ENCODE measurements at places on chromosomes 13 and 19.

- DNase-seq = no peak
Observed at GRCh38 chr13:95982144-95982543, 71.1 kb downstream of the UGGT2 start.

- no peak for DNase-seq
Observed at GRCh38 chr13:34617473-34618083, 324.5 kb upstream of the NBEA start.

DNA sequence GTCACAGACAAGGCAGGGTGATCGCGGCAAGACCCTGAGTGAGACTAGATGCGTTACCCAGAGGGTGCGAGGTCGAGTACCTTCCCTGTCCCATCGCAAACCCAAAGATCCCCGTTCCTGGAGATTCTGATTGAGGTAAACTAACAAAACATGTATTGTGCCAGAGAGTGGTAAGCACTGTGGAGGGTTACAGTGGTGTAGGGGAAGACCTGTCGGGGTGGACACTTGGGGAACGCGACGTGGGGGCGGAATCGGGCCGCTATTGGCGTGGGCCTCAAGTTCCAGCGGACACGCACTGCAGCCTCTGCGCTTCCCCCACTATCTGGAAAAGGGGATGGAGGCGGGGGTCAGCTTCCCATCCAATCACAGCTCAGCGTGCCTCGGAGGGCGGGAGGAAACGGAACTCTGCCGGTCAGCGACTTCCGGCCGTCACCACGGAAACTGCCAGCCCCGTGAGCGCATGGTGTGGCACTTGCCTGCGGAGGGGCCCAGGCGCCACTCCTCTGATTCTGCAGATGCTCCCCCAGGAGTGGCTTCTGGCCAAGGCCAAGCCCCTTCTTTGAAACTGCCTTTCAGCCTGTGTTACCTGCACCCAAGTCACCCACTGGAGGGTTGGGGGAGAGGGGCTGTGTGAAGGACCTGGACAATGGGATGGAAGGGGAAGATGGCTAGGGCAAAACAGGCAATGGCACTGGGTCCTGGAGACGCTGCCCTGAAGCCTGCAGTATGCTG lies 1.0 kb upstream of the UBE2M start:
- peak; percentile 94 for DNase-seq

DNA sequence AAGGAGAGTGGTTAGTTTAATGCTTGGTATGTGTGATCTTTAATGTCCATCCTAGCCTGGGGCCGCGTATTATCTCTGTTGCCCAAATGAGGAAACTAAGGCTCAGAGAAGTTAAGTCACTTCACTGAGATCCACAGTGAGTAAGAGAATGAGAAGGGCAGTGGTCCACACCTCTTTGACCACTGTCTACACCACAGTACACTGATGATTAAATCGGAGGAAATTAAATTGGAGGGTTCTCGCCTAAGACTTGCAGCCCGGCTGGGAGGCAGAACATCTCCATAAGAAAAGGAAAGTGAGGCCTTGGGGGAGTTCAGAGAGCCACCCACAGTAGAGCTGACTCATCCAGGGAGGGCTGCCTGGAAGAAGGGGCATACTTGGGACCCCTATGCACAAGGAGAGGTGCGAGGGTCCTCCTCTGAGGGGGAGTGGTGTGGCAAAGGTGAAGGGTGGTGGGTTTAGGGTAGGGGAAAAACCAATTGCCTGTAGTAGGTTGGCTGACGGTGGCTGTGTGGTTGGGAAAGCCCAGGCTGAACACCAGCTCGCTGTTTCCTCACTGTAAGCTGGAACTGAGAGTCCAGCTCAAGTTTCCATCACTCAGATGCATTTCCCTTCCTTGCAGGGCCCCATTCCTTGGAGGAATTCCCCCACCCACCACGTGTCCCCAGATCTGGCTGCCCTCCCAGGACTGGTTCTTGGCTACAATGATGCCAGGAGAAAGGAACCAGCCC lies 15.0 kb upstream of the DHRS12 start:
- no peak for DNase-seq

- DNase-seq = no peak
Observed at GRCh38 chr13:112343591-112343990, 32.6 kb upstream of the SPACA7 start.

GRCh38 chr19:30490760-30491159 lies 118.6 kb downstream of the ZNF536 start:
- no peak for DNase-seq

GRCh38 chr13:108560093-108560492 lies 69.3 kb upstream of the MYO16 start:
- no peak for DNase-seq

GRCh38 chr19:485583-486236 lies 10.6 kb upstream of the MADCAM1 start:
- DNase-seq = peak; percentile 75

DNA sequence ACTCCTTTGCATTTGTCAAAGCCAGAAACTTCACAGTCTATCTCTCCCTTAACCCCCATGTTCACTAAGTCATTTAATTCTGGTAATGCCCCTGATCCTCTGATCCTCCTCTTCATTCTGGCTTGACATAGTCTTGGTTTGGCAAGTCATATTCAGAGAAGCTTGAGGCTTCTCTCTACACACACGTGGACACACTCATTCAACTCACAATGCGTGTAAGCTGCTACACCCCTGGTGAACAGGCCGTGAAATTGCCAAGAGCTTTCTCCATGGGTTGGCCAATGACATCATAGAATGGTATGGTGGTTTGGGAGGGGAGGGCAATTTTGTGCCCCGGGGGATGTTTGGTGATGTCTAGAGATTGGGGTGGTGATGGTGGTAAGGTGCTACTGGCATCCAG lies 47.9 kb upstream of the FLT1 start:
- DNase-seq = no peak

DNA sequence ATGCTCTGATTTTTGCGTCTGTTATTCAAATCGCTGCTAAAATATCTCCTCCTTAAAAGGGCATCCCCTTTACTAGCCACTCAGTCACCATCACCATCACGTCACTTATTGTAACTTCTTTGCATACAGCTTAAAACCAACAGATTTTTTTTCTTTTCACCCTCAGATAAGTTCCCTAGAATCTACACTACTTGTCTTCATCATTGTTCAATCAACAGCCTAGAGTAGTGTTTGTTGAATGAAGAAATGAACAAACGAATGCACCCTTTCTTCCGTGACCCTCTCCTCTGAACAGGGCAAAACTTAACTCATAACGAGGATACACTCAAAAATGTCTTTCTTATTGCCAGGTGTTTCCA lies 1.1 kb upstream of the AKAP11 start:
- no peak for DNase-seq

DNA sequence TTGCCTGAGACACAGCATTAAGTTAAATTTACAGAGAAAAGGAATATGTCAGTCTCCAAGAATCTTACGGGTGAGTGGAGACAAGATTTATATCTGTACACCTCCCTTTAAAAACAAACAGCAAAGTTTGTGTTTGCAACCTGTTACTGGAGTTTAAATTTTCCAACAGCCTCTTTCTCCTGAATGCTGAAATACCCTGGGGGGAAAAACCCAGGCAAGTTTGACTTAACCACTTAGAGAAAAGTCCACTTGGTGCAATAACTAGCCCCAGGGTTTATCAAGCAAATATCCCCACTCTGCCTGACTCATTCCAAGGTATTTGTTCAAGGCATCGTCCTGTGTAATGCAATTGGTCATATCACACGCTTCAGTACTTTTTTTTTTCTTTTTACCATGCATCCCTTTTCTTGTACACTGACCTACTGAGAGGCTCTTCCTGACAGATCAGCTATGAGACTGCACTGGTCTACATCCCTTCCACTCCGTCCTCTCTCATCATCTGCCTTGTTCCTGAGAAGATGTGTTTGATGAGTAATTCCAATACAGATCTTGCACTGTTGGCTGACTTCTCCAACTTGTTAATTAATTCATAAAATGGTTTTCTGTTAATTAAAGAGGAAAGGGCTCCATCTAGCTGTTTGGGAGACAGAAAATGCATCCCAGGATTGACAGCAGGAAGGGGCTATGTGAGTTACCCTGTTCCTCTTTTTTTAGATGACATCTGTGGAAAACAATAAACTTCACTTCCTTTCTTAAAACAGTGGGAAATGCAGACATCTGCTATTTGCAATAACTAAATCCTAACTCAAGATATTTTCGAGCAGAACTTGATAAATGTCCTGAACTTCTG lies 212.5 kb upstream of the IRS2 start:
- DNase-seq = no peak

GRCh38 chr19:44747739-44748425 lies 626 bp upstream of the BCL3 start:
- peak; percentile 44 for DNase-seq
